ENCODE measurements at places on chromosomes 3 and 15.

DNA sequence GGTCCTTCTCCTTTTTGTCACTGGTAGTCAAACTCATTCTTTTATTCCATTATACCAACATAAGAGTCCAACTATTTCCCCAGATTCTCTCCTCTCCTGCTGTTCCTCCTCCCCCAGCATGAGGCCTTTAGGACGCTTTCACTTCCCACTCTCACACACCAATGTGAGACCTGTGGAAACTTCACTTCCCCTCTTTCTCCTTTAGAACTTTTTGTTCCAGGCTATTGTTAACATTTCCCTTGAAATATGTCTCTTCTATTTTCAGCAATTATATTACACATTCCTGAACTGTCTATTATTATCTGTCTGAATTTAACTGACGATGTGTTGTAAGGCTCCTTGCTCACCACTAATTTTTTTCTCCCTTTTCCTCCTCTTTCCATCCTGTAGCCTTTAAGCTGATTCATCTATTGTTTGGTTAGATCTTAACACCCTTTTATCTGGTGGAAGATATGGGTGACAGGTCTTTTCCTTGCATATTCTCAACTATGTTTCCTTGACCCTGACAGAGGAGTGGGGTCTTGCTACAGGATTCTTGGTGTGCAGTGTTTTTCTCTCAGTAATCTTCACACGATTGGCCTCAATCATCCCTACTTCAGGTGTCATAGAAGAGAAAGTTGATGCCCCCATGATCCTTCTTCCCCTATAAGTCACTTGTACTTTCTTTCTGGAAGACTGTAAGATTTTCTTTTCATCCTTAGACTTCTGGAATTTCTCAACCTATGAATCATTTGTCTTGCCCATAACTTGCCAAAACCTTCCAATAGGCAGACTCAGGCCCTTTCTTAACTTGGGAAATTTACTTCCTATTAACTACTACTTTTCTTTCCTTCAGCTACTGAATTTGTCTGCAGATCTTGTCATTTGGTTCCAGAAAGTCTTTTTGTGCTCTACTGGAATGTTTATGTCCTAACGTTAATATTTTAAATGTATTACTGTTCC lies 5.9 kb downstream of the CYP19A1 start:
- DNase-seq = no peak

- DNase-seq = no peak
These were observed 429.5 kb downstream of the NAALADL2 start for GRCh38 chr3:175288621-175289020.

- DNase-seq = no peak
These were observed 8.2 kb downstream of the RCN2 start for GRCh38 chr15:76939715-76940114.

- DNase-seq = no peak
These were observed 77.1 kb downstream of the MEX3B start for GRCh38 chr15:81968691-81969090.

- DNase-seq = no peak
These were observed 14.5 kb upstream of the ARHGAP31 start for GRCh38 chr3:119279584-119280243.

GRCh38 chr3:179446501-179446900 lies 4.8 kb downstream of the GNB4 start:
- no peak for DNase-seq

DNA sequence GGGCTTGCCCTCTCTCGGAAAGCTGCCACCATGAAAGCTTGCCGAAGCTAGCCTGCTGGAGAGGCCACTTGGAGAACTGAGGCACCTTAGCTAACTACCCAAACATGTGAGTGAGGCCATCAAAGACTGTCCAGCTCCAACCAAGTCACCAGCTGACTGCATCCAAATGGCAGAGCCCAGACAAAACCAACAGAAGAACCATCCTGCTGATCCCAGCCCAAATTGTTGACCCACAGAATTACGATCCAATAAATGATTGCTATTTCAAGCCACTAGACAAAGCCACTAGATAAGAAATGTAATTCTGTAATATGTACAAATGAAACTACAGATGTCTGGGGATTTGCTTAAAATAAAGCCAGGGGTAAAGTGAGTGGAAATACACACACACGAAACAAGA lies 109.8 kb upstream of the TRPM1 start:
- no peak for DNase-seq

DNA sequence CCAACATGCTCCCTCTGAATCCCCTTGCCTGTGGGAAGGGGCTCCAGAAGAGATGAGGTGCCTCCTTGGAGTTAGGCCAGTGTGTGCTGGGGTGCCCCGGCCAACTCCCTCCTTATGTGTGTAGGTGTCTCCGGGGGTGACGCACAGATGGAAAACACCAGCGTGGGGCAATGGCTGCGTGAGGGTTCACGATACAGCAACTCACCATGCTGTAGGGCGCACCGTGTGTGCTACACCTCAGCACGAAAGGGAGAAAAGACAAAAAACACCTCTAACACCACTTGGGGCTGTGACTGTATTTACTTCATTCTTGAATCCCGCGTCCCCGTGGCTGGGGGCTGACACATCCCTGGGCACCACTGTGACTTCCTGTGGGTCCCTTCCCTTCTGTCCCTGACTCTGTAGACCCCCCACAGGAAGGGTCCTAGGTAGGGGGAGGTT lies 1.6 kb upstream of the CALML4 start:
- DNase-seq = no peak

DNA sequence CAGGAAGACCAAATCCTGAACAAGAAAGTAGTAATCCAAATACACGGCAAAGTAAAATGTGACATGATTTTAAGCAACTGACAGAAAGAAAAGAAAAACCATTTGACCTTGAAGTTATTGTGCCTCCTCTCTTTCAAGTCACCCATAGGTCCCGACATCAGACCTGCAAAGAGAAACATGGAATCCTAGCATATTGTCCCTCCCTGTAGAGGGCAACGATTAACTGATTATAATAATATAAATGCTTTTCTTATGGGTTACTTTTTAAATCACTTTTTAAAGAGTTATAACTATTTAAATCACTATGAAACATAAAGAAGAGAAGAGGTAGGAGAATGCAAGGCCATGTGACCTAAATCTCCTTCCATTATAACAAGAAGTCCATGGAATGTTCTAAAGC lies 143.2 kb upstream of the LIPC start:
- DNase-seq = no peak
